ENCODE measurements at places on chromosomes 3 and 15. TPM values are rescaled to one million over a fixed set of nuclear protein-coding genes. Genes with fewer than 3 reads are reported as not detected.
A peak's percentile ranks its signal among the peaks of the same experiment; 100 is the strongest.

DNA sequence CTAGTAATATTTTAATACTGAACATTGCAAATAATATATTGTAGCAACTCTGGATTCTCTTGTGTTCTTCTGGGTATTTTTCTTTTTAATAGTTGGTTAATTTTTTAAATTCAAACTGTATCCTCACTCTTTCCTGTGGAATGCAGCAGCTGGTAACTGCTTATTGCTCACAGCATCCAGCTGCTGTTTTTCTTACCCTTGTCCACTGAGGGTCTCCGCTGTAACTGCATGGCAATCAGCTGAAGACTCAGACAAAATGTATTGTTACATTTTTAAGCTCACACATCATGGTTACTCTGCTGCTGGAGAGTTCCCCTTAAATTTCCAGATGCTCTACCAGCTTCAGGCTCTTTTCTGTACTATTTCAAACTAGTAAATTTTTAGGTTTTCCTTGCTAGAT lies 227.6 kb downstream of the MBNL1 start:
- DNase-seq: peak; percentile 23

The TM6SF1 gene
- 30.9 TPM for total RNA-seq

The WNT5A gene
- 1.6 TPM for total RNA-seq

The CSPG4 gene
- total RNA-seq: under 0.01 TPM

The ITIH1 gene
- total RNA-seq: not detected

GRCh38 chr15:49686599-49686998 lies 65.8 kb downstream of the DTWD1 start:
- peak; percentile 83 for DNase-seq

GRCh38 chr3:65042675-65043074 lies 354.9 kb upstream of the ADAMTS9 start:
- DNase-seq: no peak

The VIPR1 gene
- not detected for total RNA-seq

- DNase-seq: no peak
Measured at GRCh38 chr3:177141471-177141870, 55.8 kb downstream of the TBL1XR1 start.

- DNase-seq: no peak
Measured at GRCh38 chr3:194001-194400, 2.6 kb upstream of the CHL1 start.

The GREM1 gene
- under 0.01 TPM for total RNA-seq

DNA sequence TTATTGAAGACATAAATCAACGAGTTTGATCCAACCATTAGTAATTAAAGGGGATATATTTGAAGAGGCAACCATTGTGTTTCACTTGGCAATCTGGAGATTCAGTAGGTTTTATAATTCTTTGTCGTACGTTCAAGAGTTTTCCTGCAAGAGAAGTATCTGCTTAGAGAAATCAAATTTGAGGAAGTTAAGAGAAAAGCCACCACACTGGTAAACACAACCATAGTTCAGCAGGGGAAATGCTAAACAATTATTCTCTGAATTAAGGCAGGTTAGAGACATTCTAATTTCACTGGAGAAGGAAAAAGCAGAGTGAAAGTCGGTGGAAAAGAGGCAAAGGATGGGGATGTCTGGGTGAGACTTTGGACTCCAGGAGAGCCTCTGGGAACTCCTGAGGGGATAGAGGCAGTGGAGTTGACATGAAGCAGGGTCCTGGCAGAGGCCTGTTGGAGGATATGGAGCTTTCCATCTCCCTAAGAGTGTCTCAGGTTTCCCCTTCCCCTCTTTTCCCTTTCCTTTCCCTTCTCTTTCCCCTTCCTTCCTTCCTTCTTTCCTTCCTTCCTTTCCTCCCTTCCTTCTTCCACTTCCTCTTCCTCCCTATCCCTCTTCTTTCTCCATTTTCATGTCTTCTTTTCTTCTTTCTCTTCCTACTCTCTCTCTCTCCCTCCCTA lies 26.5 kb downstream of the SPINK8 start:
- no peak for DNase-seq

GRCh38 chr15:60370869-60371136 lies 27.0 kb downstream of the ANXA2 start:
- DNase-seq: no peak

The TMEM212 gene
- total RNA-seq: not detected

GRCh38 chr3:55771503-55771902 lies 284.4 kb upstream of the WNT5A start:
- DNase-seq: no peak

DNA sequence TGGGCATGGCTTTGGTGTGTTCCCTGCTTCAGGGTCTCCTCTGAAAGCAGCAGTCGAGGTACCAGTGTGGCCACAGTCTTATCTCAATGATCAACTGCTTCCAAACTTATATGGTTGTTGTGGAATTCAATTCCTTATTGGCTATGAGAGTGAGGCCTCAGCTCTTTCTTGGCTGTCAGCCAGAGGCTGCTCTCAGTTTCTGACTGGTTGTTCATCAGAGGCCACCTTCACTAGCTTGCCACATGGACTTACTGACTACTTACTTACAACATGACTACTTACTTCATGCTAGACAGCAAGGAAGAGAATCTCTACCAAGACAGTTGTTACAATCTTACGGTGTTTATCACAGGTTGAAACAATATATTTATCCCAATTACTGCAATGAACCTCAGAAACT lies 789.2 kb downstream of the DIPK2A start:
- no peak for DNase-seq

DNA sequence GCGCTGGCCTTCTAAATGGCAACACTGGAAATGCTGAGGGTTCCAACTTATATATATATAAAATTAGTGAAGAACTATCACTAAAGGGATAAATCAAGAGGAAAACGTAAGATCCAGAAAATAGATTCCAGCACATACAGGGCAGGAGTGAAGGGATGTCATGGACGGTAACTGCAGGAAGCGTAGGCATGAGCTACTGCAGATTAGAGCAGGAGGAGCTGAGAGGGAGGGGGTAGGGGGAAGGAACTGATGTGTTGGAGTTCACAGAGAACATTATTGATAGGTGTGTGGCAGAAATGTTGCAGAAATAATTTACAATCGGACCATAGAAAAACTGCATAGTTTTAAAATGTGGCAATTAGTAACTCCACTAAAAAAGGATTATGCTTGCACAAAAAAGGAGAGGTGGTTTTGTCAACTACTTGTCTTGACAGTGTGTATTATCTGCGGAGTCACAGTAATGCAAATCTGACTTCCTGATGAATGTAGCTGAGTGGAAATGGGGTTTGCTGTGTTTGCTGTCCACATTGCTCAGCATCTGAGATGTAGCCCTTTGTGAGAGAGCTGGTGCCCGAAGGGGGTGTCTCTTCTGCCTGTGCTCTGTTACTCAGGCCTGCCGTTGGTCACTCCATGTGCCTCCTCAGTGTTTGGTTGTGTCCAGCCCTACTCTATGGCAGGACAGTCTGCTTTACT lies 61.2 kb downstream of the PAK2 start:
- no peak for DNase-seq

The SAMMSON gene
- total RNA-seq: not detected

DNA sequence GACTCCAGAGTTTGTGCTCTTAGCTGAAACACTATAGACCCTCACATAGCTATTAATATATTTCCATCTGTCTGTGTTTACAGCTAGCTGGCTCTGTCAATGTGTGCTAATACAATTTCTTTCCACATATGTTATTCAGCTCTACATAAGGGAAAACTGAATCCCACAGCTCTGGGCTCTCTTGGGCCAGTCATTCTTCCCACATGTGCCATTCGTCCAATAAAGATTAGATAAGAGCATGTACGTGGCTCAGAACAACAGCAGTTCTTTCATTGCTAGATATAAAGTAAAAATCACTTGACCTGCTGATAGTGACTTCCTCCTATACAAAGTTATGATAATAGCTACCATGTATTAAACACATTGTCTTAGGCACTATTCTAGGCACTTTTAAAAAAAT lies 2.8 kb upstream of the ILDR1 start:
- no peak for DNase-seq

The NPAP1 gene
- not detected for total RNA-seq
